AG08395 (cell line): ENCODE measurements at places on chromosomes 3 and 15.

DNA sequence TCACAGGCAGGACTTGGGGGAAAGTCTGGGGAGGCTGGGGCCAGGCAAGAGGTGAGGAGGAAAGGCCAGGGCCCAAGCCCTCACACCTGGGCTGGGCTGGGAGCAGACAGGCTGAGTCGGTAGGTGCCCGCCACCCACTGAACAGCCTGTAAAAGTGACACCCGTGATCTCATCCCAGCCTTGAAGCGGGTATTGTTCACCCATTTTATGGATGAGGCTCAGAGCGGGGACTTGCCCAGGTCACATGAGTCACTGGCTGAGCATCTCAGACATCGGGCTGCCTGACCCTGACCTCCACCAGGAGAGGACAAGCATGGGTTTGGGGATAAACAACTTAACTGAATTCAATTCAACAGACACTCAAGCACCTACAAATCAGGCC is 52.0 kb upstream of the CTSH start:
- no peak for DNase-seq

DNA sequence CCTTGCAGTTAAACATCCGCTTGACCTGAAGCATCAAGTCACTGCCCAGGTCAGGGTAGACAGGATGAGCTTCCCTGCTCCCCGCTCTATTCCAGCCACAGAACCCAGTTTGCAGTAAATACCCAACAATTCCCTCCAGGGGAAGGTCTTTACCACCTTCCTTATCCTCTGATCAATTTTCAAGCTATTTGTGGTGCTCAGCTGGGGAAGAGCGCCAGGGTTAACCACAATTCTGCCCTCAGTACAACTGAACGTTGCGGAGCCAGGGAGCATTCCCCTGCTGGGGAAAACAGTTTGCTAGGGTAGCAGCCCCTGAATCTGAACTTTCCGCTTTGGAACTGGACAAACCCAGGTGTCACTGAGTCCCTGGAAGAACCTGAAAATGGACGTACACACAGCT is 28.5 kb downstream of the RBPMS2 start:
- DNase-seq, result no peak

DNA sequence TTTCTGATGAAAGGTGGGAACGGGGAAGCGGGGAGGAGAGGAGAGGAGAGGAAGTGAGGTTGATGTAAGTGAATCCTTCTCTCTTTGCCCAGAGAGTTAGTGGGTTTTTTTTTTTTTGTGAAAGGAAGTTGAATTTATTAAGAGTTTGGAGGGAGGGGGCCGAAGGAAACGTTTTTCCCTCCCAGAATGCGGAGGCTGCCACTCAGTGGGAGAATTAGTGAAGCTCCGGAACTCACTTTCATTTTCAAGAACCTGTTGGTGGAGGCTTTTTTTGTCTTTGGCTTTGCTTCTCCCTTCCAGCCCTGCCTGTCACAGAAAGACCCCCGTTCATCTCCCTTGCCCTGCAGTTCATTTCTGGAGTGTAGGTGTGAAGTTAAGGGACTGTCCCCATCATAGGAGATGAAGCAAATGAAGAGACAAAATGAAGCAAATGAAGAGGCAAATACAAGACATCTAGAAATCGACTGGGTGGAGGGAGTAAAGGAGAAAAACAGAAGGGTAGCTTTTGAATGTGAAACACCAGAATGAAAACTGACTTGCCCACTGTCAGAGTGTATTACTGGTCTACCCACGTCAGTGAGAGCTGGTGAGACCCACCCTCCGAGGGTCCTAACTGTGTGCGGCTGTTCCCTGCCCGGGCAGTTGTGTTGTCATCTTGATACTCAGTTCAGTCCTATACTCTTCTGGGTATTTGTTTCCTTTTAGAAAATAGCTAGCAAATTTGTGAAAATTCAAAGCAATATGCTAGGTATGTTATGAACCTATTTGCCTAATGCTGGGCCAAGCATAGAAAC is 91.5 kb downstream of the ITPR1 start:
- DNase-seq, result no peak

DNA sequence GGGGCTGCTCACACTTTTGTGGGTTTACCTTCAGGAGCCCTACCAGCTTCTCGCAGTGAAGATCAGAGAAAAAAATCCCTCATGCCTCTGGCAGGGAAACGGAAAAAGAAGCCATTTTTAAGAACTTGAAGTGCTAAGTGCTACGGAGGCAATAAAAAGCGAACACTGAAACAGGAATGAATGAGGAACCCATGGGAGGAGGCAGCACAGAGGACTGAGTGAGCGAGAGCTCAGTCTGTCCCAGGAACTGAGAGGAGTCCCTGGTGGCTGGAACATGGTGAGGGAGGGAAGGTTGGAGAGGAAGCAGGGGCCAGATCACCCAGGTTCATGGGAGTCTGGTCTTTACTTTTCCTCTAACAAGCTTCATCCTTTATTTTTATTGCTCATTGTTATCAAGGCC is 228.1 kb upstream of the PROK2 start:
- DNase-seq, result no peak

GRCh38 chr3:187197335-187197649 is at the start of gene RTP1:
TSS of gene RTP1 (plus strand) at chr3:187197486. CDS start at chr3:187197516, 30 bp downstream.
- DNase-seq, result no peak

DNA sequence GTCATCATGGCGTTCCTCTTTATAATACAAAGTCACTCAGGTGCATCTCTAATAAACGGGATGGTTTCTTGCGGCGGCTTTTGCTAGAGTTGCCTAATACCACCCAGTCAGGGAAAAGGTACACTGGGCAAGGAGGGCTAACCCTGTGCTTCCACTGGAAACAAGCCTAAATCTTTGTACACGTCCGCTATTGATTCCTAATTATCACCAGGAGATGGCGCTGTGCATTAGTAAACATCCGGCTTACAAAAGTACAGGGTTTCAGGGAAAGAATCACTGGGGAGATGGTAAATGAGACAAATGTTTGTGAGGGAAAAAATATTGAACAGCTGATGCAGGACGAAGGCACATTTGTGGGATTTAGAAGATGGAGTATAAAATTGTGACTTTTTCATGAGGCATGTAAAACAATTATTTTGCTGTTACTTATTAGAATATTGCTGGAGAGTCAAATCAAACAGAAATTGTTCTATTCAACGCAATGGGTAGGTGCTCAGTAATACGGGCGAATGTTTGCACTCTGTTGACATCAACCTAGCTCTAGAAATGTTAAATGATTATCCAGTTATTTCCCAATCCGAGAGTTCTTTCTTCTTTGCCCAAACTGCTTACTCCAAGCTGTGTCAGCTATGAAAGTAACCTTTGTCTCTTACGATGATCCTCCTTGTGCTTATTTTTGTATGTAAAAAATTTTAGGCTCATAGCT is 50.6 kb downstream of the GMNC start:
- DNase-seq, result peak; percentile 8

- no peak for DNase-seq
Measured at GRCh38 chr15:91526424-91526823, 327.1 kb upstream of the SLCO3A1 start.

GRCh38 chr3:59749291-59749690 is 699.5 kb upstream of the CFAP20DC start:
- peak; percentile 27 for DNase-seq

DNA sequence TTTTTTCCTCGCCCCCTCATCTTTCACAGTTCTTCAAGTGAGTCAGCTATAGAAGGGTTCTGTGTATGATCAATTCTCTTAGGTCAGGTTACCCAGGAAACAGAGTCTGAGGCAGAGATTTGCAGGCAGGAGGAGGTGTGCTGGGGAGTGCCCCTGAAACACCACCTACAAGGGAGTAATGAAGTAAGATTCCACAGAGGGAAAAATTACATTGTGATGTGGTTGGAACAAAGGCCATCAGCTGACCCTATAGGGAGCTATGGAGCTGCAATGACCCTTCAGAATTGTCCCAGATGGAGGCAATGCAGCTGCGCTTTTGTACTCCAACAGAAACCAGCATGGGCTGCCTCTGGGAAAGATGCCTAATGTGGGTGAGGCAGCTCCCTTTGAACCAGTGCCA is 142.2 kb upstream of the CNTN3 start:
- no peak for DNase-seq

DNA sequence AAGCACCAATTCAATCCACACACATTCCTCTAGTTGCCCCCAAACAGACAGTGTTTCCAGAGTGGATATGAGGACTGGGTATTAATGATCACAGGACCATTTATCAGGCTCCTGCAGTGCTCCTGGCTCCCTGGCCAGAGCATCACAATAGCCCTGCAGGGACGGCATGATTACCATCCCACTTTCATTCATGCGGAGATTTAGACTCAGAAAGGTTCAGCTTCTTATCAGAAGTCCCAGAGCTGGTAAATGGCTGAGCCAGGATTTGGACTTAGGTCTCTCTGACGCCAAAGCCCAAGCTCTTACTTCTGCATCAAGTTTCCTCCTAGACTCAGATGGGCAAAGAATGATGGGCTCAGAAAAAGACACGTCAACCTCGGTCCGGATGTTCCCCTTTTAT is 2.9 kb upstream of the EPHB3 start:
- no peak for DNase-seq

- DNase-seq, result no peak
Measured at GRCh38 chr3:39474126-39474515, 6.6 kb downstream of the MOBP start.

- DNase-seq, result no peak
Measured at GRCh38 chr15:78509726-78510312, 2.4 kb downstream of the HYKK start.

- DNase-seq, result no peak
Measured at GRCh38 chr3:24043985-24044384, 98.9 kb downstream of the NR1D2 start.

DNA sequence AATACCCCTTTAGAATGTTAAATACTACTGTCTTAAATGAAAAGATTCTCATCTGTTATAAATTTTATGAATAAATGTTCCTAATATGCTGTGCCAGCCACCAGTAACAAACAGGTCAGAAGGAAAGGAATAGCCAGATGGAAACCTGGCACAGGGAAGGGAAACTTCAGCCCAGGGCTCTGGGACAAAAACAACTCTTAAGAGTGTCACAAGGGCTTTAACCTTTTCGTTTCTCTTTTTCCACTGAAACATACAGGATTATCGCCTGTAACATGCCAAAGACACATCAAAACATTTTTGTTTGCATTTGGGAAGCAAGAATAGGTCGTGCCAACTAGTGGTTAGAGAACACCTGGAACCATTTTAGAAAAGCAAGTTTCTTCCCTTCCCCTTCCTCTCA is 109.0 kb upstream of the NEDD4 start:
- DNase-seq, result no peak

DNA sequence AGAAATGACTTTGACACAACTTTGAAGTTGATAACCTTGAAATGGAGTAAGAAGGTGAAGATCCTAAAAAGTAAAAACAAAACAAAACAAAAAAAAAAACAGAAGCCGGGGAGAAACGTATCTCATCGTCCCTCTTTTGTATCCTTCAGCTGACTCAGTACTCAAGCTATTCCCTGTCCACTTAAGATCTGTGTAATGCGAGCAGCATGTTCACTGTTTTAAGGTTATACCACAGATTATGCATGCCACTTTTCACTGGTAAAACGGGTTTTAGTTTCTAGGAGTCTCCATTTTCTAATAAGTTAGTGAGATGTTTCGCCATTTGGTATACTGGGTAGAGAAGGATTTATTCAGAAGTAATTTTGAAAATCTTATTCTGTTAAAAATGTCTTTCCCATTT is 324.3 kb downstream of the FEZF2 start:
- no peak for DNase-seq

DNA sequence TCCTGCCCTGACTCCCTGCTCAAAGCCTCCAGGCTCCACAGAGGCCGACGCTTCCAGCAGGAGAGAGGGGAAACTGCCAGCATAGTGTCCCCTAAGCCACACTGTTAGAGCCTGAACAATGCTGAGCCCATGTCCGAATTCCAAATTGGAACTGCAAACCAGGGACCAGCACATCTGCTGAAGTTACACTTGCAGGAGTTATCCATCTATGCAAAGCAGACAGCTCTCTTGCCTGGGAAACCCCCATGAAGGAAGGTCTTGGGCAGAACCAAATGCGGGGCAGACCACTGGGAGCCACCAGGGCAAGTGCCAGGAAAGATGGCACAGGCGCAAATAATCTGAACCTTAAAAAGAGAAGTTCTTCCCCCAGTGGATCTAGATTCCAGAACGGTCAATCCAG is 625 bp downstream of the LRRC15 start:
- no peak for DNase-seq

DNA sequence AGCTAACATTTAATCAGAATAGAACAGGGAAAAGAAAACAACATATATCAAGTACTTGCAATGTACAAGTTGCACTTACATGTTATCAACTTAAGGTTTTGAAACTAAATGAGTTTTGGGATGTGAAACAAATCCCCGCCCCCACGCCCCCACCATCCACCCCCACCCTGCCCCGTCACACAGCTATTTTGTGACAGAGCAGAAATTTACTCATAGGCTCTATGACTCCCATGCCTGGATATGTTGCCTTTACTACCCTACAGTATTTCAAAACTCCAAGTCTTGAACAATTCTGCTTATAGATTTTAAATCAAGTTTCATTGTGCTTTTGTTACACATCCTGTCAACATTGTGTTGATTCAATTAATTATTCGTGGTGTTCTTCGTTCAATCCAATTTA is 18.1 kb upstream of the IL1RAP start:
- DNase-seq, result no peak

GRCh38 chr3:142542054-142542453 is 36.5 kb downstream of the ATR start:
- DNase-seq, result no peak

DNA sequence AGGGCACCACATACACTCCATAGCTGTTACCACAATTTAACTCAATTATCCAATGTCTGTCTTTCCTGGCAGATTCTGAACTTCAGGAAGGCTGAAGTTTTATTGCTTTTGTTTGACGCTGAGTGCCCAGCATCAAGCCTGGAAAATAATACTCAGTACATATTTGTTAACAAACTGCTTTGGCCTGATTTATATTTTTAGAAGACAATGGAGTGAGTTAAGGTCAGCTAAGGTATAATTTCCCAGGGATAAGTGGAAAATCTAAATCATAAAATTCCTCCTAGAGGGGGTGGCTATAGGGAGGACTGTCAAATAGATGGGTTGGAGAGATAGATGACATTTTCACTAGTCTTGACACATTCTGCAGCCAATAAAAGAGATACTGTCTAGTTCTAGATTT is 659.4 kb upstream of the ADAMTS9 start:
- no peak for DNase-seq

DNA sequence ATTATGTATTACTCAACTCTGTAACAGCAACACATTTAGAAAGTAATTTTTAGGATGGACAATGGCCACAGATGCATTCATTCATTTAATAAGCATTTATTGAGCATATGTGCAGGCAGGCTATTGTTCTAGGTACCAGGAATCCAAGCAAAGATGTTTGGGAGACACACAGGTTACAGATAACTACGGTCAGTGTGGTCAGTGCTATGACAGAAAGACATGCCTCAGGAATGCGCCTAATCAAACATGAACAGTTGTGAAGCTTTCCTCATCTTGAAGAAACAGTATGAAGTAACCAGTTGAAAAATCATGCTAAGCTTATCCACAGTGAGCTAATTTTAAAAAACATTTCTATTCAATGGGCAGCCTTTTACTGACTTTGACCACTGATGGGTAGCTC is 155.4 kb upstream of the CCDC54 start:
- DNase-seq, result no peak

- no peak for DNase-seq
Measured at GRCh38 chr3:31421314-31422048, 111.2 kb upstream of the STT3B start.
